Panc1 (cell line): ENCODE measurements at places on chromosomes 16 and 17. TPM values are rescaled to one million over a fixed set of nuclear protein-coding genes. Genes with fewer than 3 reads are reported as not detected.

FCSK gene
- total RNA-seq: 16.9 TPM

DNA sequence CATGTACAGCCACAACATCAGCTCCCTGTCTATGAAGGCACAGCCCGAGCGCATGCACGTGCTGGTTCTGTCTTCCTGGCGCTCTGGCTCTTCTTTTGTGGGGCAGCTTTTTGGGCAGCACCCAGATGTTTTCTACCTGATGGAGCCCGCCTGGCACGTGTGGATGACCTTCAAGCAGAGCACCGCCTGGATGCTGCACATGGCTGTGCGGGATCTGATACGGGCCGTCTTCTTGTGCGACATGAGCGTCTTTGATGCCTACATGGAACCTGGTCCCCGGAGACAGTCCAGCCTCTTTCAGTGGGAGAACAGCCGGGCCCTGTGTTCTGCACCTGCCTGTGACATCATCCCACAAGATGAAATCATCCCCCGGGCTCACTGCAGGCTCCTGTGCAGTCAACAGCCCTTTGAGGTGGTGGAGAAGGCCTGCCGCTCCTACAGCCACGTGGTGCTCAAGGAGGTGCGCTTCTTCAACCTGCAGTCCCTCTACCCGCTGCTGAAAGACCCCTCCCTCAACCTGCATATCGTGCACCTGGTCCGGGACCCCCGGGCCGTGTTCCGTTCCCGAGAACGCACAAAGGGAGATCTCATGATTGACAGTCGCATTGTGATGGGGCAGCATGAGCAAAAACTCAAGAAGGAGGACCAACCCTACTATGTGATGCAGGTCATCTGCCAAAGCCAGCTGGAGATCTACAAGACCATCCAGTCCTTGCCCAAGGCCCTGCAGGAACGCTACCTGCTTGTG is 10.7 kb downstream of the CHST4 start:
- DNase-seq: no peak

DNA sequence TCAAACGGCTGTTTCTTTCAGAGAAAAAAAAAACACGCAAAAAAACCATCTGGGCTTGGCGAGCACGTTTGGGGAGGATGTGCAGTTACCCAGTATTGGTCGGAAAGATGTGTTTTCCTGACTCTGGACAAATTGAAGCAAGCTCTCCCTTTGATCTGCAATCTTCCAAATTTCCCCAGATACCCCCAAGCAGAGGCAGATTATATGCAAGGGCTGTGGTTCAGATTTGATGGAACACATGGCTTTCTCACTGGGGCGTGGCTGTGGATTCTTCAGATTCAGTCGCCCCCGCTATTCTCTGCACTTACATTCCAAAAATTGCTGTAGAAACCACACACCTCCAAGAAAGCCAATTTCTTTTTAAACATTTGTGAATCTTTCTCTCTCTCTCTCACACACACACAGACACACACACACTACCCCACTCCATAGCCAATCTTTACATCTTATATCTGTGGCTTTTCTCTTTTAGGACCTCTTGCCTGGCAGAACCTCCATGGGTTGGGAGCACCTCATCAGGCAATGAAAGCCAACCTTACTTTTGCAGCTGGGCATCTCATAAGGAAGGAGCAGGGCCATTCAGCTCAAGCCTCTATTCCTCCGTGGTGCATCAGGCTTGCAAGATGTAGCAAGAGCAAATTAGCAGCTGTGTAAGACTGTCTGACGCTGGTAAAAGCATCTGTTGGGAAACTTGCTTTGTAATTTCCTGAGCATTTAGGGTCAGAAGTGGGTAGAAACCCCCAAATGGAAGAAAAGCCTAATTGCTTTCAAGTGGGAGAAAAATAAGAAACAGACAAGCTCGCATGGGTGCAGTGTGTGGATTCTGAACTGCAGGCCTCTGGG is 103.9 kb upstream of the FAM20A start:
- DNase-seq: no peak

- DNase-seq: no peak
Measured at GRCh38 chr17:78745407-78746088, 36.5 kb downstream of the CYTH1 start.

KRT33A gene
- total RNA-seq: not detected

TPPP3 gene
- total RNA-seq: 0.95 TPM

GRCh38 chr17:41254861-41255260 is 323 bp upstream of the KRTAP9-9 start:
- DNase-seq: no peak

DNA sequence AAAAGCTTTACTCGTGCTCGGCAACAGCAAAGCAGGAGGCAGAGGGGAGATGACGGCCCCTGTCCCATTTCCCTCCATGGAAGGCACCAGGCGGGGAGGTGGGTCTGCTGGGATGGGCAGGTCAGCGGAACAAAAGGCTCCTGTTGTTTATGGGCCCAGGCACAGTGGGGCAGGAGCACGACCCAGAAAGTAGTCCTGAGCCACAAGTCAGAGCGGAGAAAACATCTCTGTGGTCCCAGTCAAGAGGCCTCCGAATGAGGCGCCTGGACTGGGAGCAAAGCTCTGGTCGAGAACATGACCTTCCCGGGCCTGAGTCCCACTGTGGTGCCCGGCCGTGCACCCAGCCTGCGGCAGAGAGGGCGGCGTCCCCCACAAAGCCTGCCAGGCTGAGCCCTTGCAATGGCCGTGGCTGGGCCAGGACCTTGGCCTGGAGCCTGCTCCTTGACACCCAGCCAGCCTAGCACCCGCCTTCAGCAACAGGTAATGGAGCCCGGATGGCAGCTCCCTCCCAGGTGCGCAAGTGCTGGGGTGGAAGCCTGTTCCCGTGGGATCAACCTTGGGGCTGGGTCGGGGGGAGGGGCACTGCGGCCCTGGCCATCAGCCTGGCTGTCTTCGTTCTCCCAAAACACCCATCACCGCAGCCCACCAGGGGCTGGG is 3.6 kb downstream of the RFNG start:
- DNase-seq: no peak

DNA sequence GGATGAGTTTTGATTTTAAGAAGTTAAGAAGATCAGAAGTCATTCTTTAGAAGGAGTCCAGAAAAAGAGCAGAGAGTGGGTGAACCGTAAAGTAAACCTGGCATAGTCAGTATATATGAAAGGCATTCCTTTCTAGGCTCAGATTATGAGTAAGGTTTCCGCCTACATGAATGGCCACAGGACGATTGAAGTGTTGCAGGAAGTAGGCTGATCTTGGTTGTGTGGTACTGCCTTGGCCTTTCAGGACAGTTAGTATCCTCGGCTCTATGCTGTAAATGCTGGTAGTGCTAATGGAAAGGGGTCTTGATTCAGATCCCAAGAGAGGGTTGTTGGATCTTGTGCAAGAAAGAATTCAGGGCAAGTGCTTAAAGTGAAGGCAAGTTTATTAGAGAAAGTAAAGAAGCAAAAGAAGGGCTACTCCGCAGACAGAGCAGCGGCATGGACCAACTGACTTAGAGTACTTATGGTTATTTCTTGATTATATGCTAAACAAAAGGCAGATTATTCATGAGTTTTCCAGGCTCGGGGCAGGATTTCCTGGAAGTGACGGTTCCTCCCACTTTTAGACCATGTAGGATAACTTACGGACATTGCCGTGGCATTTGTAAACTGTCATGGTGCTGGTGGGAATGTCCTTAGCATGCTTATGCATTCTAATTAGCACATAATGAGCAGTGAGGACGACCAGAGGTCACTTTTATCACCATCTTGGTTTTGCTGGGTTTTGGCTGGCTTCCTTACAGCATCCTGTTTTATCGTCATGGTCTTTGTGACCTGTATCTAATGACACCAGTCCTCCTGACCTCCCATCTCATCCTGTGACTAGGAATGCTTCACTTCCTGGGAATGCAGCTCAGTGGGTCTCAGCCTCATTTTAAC is 164.8 kb downstream of the SNX29 start:
- no peak for DNase-seq

FOXN1 gene
- total RNA-seq: not detected

GRCh38 chr17:78723001-78723796 is 58.9 kb downstream of the CYTH1 start:
- DNase-seq: no peak

- no peak for DNase-seq
Measured at GRCh38 chr16:82070656-82071369, 35.8 kb downstream of the HSD17B2 start.

SLC6A2 gene
- 0.10 TPM for total RNA-seq

- DNase-seq: no peak
Measured at GRCh38 chr17:43365356-43365755, 33.4 kb upstream of the ARL4D start.

VAT1L gene
- total RNA-seq: not detected

SCIMP gene
- total RNA-seq: not detected

GRCh38 chr16:30559690-30560089 is 1.5 kb upstream of the ZNF764 start:
- DNase-seq: no peak

CD300LB gene
- not detected for total RNA-seq

RHBDL3 gene
- 3.2 TPM for total RNA-seq

- DNase-seq: no peak
Measured at GRCh38 chr16:66681676-66682075, 14.9 kb downstream of the CMTM4 start.

NGFR gene
- 1.6 TPM for total RNA-seq

GRCh38 chr17:75638893-75639292 is 5.7 kb downstream of the SMIM5 start:
- no peak for DNase-seq

DNA sequence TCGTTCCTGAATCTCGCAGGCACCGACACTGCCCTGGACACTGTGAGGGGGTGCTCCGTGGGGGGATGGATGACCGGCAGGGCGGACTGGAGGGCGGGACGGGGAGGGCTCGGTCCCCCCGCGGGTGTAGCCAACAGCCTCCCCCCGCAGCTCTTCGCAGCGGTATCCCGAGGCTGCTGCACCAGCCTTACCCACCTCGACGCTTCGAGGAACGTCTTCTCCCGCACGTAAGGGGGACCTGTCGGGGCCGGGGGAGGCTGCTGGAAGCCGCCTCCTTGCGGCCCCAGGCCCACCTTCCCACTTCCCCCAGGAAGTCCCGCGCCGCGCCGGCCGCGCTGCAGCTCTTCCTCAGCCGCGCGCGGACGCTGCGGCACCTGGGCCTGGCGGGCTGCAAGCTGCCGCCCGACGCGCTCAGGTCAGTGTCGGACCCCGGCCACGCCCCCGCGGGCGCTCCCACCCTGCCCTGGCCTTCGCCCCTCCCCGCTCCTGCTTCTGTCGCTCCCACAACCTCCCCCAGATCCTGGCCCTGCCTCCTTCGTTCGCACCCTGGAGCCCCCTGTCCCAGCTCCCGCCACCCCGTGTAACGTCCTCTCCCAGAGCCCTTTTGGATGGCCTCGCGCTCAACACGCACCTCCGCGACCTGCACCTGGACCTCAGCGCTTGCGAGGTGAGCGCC is 3.3 kb downstream of the CARMIL2 start:
- DNase-seq: no peak

BAIAP3 gene
- 9.4 TPM for total RNA-seq

DNA sequence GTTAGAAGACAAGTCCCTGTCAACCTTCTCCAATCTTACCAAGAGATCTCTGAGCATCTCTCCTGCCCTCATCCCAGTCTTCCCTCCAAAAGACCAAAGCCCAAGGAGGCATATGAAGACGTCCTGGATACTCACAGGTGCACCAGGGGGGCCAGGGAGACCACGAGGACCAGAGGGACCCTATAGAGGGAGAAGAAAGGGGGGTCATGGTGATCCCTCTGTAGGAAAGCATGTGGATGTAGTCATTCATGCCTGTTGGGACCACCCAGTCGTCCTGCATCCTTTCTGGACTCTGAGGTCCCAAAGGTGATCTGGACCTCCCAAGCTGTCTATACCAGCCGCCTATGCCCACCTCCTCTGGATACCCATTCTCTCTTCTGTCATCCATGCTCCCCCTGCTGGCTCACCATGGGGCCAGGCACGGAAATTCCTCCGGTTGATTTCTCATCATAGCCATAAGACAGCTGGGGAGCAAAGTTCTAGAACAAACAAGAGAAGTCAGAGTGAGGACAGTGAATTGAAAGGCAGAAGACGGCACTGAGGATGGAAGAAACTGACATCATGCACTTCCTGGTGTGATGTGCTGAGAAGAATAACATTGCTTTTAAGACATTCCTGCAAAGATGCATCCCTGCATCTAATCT is 3.3 kb downstream of the COL1A1 start:
- DNase-seq: peak; percentile 24

KRT39 gene
- not detected for total RNA-seq

MYCBPAP gene
- 2.2 TPM for total RNA-seq

MT3 gene
- not detected for total RNA-seq

- DNase-seq: no peak
Measured at GRCh38 chr17:77909236-77909635, 49.3 kb upstream of the TNRC6C start.

DNA sequence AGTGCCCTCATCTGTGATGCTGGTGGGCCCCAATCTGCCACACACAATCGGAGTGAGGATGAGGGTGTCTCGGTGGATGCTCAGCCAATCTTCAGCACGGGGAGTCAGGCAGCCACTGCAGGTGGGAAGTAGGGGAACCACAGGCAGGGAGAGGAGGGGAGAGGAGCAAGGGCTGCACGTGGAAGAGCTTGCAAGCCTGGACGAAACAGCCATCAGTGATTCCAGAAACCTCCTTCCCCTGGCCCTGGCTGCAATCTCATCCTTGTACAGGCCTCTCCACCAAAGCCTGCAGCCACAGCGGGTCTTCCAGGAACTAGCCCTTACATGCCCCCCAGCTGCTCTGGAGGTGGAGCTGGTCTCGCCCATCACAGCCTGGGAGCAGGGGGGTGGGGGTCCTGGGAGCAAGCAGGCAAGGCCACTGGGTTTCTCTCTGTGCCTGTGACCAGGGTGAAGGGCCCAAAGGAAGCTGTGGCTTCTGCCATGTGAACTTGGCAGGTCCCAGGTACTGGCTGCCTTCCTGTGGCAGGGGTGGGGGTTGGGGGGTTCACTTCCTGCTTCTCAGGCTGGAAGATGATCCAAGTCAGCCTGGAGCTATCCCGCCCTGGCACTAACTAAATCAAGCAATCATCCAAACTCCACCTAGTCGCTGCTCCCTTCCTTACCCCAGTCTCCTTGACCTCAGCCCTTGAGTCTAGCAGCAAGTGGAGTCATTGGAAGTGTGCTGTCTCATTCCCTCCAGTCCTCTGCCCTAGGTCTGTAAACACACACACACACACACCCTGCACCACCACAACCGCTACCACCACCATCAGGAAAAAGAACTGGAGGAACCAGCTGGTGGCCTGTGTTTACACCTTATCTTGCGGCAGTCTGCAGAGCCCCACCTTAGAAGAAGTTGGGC is 29.4 kb upstream of the MLKL start:
- DNase-seq: no peak

DNA sequence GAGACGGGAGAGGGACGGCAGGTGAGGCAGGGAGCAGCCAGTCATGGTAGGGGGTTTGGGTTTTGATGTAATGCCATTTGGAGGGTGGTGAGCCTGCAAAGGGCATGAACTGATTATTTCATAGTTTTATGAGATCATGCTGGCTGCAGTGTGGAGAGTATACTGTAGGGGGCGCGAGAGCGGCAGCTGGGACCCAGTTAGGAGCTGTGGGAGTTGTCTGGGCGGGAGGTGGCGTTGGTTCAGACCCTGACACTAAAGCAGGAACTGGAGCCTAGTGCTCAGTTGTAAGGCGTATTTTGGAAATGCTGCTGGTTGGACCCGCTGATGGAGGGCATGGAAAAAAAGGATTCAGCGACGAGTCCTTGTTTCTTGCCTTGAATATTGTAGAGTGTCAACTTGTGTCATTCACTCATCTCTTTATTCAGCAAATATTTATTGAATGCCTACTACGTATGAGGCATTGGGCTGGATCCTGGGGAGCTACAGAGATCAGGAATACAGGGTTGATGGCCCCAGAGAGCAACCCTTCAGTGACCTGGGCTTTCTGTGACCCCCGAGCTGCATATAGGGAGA is 23.7 kb upstream of the KDM8 start:
- DNase-seq: no peak
